ENCODE measurements at places on chromosomes 7 and 10.

DNA sequence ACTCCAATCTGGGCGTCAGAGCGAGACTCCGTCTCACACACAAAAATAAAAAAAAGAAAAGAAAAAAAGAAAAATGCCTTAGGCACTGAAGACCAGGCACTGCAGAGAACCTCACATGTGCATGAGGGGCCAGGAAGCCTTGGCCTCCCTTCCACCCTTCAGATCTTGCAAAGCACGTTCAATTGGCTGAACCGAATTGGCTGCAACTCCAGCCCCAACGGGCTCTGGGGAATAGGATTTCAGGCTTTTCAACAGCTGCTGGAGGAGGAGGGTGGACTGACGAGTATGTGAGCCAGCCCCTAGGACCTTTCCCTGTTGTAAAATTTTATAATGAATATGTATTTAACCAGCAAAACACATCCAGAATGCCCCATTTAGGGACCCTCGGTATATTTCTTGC lies 16.7 kb downstream of the TMEM120A start:
- no peak for DNase-seq

DNA sequence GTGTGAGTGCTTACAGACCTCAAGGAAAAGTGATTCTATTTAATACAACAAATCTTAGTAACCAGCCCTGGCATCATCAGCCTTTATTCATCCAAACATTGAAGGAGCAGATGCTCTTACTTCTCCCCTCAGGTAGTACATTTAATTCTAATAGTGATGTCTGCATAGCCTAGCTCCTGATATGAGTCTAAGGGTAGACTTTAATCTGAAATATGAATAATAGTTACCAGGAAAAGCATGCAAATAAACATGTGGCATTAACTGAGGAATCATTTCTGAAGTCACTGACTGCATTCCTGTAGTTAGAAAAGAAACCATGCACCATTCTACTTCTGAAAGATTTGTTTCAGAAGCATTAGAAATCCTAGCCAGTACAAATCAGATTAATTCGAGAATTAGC lies 25.7 kb upstream of the LMBR1 start:
- DNase-seq: no peak

GRCh38 chr7:20442951-20443350 lies 112.3 kb downstream of the ITGB8 start:
- no peak for DNase-seq

DNA sequence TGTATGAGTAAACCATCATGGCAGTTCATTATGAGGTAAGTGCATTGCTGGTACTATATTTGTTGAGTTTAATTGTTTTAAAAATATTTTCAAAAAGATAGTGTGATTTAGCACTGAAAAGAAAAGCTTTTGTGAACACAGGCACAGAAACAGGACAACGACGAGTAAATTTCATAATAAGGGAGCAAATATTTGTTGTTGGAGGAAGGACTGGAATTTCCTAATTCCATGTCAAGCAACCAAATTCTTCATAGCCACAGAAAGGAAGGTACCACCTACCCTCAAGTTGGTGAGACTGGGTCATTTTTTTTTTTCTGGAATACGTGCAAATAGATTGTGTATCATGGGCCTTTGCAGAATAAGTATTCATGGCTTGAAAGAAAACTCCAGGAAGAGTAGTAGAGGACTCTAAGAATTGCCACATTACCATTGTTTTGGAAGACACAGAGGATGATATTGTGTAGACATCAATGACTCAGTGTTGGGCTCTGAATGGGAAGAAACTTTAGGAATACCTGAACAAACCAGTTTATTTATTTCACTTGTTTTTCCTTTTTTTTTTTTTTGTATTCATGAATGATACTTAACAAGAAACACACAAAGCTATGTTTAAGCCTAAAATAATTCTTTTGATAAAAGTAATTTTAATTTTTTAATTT lies 7.8 kb downstream of the UBE2D4 start:
- no peak for DNase-seq

DNA sequence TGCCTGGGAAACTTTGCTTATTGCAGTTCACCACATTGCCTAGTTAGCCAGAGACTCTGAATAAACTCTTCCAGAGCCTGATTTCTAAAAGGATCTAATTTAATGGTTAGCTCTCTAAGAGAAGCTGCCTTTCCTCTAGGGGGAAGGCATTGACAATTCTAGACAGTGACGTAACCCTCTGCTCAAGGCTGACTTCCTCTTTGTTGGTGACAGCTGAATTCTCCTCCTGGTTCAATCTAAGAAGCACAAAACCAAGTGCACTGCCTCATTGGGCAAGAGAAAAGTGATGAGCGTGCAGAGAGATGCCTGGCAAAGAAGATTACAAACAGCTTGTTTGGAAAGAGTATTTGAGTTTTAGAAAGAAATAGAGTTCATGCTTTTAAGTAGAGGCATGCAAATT lies 102.7 kb downstream of the MACC1 start:
- no peak for DNase-seq

GRCh38 chr10:58014436-58014835 lies 253.3 kb downstream of the IPMK start:
- no peak for DNase-seq

DNA sequence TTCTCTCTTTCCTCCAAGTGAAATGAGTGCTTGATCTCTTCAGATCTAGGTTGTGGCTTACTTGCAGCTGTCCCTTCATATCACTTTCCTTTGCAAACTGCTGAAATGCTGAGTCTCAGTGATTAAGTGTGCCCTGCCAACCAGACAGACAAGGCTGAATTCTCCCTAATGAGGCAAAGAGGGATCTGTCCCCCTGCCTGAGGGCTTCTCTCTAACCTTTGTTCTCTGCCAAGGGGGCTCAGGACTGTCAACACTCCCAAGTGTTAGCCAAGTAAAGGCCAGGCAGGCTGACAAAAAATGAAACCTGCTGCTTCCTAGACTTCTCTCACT lies at the start of gene MSS51:
TSS of gene MSS51 (minus strand) at position 24 of the 330 bp plus-strand sequence. CDS start 5,277 bp downstream, outside the sequence.
- no peak for DNase-seq

GRCh38 chr7:747186-747585 lies 20.1 kb upstream of the PRKAR1B start:
- no peak for DNase-seq

DNA sequence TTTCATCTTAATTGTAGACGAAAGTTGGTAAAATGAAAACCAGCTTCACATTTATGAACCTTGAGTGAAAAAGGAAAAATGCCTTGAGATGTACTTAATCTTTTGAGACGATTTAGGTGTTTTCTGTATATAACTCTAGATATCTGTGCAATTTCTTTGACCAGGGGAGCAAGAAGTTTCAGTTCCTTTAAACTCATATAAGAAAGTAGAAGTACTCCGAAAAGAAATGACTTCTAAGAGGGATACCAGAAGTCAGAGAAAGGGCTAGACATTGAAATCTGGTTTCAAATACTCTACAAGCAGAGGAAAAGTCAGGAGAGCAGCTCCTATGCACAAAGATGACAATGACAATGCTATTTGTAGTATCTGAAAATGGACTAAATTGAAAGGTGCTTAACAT lies 303.7 kb downstream of the BAMBI start:
- no peak for DNase-seq

GRCh38 chr7:68524126-68524525 lies 1074.1 kb upstream of the AUTS2 start:
- no peak for DNase-seq

DNA sequence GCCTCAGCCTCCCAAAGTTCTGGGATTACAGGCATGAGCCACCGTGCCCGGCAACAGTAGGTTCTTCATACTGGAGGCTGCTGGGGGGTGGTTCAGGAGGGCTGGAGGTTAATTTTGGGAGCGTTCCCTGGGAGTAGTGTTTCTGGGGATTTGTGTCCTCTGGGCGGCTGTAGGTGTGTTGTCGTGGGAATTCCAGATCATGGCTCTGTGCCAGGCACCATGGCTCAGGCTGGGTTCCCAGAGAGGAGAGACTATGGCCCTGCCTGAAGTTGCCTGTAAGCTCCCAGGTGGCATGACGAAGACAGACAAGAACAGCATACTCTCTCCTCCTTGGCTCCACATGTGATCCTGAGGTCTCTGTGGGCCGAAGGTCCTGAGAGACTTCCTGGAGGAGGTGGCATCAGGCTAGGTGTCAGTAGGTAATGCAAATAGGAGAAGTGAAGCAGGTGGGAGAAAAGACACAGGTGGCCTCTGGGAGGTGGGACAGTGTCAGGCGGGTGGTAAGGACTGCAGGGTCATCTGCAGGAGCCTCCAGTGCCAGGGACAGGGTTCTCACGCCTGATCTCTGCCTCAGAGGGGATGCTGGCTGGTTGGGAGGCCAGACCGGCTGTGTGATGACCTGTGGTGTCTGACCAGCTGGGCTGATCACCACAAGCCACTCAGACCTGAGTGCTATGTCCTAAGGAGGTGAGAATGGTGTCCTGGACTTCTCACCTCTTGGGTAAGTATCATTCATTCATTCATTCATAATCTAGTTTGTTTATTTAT lies 18.7 kb downstream of the CLIP2 start:
- no peak for DNase-seq

GRCh38 chr7:26061678-26062603 lies 90.1 kb upstream of the NFE2L3 start:
- peak; percentile 66 for DNase-seq

DNA sequence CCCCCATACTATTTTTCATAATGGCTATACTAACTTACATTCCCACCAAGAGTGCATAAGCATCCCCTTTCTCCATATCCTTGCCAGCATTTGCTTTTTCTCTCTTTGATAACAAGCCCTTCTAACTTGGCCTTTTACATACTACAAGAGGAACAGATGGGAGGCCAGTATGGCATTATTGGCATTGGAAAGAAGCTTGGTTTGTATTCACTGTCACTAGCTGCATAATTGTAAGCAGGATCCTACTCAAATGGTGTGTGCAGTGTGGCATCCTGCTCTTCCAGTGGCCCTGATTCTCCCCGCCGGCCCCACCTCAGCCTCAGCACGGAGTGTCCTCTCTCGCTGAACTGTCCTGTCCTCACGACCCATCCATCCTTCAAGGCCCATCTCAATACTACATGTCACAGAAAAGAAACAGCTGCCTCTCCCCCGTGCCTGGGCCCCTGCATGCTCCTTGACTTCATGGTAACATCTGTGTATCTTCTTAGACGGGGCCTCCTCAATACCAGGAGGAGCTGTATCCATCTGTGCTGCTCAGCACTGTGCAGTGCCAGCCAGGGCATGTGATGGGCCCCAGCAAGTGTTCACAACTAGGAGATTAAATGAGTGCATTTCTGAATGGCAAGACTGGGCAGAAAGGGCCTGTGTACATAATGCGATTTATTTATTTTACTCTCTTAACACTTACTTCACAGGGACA lies 205.2 kb downstream of the COBL start:
- DNase-seq: no peak

- DNase-seq: no peak
These were observed 50.1 kb downstream of the NOD1 start for GRCh38 chr7:30428246-30429155.

GRCh38 chr7:144024213-144024612 lies 24.1 kb downstream of the OR6B1 start:
- no peak for DNase-seq

DNA sequence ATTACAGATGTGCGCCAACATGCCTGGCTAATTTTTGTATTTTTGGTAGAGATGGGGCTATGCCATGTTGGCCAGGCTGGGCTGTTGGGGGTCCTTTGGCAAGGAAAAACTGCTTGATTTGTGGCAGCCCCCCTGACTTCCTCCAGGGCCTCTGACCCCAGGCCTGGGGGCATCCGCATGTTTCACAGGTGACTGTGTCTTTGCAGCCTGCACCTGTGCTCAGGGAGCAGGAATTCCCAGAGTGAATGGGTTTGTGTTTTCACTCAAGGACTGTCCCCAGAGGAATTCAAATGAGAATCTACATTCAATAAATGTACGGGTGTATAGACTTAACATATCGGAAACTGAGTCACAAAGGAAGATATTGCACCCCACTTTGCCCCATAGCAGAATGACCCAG lies 11.6 kb upstream of the CLIP2 start:
- no peak for DNase-seq

DNA sequence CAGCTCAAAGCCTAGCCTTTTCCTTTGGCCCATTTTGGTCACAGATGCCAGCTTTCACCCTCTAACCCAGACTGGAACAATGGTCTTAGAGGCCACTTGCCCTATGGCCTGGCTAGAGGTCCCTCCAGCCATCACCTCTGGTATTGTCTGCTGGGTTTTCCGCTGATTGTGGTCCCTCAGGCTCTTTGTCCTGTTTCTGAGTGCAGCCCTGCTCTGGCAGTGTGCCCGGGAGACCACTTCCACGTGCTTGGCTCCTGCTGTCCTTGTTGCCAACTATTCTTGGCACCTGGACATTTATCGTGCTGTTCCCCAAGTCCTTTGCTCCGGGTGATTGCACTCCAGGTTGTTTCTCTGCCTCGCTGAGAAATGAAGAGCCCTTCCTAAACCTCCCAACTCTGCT lies 53.3 kb upstream of the FAM180A start:
- DNase-seq: no peak

GRCh38 chr7:151425670-151426440 lies 14.1 kb downstream of the CRYGN start:
- DNase-seq: no peak

DNA sequence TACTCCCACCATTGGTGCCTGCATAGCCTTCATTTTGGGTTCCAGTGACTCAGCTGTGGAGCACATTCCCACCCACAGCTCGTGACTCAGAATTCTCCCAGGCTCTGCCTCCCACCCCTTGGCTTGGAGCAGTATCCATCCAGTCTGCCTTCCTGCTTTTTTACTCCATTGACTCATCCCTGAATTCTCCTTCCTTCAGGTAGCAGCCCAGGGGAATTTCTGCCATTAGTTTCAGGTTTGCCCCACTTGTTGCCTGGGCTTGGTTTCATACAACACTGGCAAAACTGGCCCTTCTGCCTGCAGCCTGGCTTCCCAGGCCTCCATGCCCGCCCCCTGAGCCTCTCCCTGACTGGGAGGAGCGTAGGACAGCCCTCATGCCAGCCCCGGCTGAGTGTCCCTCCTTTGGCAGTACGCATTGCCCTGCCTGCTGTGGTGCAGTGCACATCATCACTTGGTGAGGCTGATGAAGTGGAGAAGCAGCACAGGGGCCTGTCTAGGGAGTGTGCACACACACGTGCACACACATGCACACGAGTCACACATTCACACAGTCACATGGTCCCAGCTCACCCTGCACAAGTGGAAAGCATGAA lies 55.0 kb downstream of the SNX10 start:
- no peak for DNase-seq

DNA sequence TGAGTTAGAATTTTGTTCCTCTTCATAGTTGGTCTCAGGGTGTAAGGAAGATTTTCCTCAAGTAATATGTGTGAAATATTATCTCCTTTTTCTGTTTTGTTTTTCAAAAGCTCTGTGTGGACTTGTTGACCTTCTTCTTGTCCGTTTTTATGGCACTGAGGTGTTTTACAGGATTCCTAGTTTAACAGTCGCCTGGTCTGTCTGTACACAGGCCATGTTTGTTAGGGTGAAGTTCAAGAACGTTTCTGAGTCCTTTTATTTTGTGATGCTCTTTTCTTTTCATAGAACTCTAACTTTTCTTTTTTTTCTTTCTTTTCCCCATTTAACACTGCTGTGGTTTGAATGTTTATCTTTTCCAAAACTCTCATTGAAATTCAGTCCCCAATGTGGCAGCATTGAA lies 18.5 kb downstream of the TACC2 start:
- DNase-seq: no peak

All from T-helper 1 cell (primary cell).